ENCODE measurements at places on chromosomes 12 and 14.

DNA sequence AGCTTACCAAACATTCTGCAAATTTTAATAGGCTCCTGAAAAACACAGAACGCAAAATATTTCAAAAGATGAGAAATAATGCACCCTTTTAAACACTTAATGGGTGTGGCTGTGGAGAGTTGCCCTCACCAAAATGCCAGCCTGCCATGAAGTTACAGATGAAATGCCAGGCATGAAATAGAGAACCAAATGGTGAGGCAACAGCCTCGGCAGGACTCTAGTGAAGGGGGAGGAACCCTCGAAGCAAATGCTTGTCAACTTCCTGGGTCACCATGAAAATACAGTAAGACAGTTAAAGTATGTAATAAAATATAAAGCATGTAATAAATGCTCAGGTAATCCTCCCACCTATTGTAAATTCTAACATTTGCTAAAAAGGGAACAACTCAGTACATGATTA is 24.1 kb downstream of the DUSP16 start:
- DNase-seq, result no peak

DNA sequence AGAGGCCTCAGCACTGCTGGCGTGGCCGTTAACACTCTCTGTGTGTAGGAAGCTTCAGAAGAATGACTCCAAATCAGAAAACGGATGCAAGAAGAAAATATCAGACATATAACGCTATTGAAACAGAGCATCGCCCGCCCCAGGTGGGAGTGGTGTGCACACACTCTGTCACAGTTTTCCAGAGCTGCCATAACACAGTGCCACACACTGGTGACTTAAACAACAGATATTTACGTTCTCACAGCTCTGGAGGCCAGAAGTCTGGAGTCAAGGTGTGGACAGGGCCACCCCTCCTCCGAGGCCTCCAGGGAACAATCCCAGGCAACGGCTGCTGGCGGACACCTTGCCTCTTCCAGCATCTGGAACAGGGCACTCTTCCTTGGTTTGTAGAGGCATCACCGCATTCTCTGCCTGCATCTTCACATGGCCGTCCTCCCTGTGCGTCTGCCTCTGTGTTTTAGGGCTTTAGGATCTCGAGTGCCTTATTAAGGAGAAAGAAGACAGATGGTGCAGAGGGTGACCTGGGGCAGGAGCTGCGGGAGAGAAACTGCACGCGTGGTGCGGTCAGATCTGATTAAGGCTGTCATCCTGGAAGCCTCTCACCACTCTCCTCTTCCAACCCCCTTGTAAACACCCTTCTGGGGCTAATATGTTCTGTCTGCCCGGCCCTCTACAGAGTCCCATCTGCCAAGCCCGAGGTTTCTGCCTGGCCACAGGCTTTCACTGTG is 141.0 kb downstream of the SLC15A4 start:
- DNase-seq, result no peak

DNA sequence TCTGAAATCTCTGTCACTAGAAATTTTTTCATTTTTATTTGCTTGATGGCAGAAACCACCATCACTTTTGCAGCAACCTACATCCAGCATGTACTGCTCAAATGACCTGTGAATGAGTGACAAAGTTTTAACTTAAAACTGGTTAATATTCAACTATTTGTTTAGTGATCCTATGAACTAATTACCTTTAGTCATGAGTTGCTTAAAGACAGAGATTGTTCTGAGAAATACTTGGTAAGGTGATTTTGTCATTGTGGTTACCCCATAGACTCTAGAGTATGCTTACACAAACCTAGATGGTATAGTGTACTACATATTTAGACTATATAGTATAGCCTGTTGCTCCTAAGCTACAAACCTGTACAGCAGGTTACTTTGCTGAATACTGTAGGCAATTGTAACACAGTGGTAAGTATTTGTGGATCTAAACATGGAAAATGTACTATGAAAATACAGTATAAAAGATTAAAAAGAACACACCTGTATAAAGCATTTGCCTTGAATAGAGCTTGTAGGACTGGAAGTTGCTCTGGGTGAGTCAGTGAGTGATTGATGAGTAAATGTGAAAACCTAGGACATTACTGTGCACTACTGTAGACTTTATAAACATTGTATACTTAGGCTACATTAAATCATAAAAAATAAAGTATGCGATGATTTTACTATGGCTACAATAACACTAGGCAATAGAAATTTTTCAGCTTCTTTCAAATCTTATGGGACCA is 256.6 kb upstream of the PPFIA2 start:
- DNase-seq, result no peak

GRCh38 chr12:106032623-106032925 is 106.2 kb downstream of the NUAK1 start:
- peak; percentile 40 for DNase-seq

DNA sequence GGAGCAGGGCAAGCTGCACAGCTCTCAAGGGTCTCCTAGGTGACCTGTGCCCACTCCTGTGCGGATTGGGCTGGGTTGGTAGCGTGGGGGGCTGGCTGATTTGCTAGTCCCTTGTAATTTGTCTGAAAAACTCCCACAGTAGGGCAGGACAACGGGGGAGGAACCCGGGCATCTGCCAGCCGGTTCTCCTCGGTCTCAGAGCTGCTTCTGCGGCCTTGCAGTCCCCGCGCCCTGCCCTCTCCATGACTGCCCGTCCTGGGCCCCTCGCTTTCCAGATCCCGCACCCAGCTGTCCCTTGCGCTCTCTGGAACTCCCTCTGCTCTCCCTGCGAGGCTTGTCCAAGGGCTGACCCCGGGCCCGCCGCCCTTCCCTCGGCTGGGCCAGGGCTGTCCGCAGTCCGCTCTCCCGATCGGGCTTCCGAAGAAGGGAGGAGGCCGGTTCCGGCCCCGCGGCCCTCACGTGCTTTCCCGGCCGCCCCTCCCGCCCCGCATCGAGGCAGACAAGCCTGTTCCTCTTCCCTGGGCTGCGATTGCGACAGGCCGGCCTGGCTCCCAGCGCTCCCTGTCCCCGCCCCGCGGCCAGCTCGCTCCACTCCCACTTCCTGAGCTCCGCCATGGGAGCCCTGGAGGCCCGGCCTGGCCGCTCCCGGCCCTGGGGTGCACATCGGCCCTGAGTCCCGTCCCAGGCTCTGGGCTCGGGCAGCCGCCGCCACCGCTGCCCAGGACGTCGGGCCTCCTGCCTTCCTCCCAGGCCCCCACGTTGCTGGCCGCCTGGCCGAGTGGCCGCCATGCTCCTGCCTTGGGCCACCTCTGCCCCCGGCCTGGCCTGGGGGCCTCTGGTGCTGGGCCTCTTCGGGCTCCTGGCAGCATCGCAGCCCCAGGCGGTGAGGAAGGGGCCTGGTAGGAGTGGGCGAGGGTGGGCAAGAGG is at the start of gene LTBR:
TSS of gene LTBR (plus strand) at position 591 of the 927 bp plus-strand sequence. CDS start at position 788, 197 bp downstream.
- peak; percentile 62 for DNase-seq

- DNase-seq, result no peak
Observed at GRCh38 chr14:57495416-57495815, 1.8 kb upstream of the CCDC198 start.

- no peak for DNase-seq
Observed at GRCh38 chr14:68864361-68864750, 71.5 kb upstream of the ZFP36L1 start.

DNA sequence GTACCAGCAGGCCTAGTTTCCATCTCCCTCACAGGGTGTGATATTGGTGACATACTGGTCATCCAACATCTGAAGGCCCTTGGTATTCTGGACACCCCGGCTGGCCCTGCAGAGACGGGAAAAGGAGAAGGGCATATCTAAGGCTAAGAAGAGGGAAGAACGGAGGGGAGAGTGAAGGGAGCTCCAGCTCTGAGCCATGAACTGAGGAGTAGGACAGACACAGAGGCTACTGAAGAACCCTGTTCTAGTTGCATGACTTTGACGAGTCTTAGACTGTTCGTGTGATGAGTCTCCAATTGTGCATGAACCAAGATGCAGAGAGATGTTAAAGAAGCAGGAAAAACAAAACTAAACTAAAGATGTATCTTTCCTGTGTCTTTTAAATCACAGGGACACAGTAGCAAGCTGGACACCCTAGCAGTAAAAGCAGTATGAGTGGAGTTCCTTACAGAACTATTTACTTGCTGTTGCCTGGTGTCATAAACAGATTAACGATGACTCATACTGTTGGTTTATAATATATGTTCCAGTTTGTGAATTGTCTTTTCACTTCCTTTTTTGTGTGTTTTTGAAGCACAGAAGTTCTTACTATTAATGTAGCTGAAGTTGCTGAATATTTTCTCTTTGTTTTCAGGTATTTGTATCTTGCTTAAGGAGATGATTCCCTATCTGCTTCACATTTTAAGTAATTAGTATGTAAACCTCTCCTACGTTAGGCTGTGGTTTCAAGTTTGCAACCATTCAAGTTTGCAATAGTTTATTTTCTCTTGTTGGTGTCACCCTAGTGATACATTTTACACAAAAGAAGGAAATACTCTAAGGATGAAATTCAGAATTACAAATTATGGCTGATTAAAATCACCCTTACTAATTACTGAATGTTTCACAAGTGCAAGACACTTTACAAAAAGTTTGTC is 15.7 kb downstream of the FAR2 start:
- peak; percentile 59 for DNase-seq

DNA sequence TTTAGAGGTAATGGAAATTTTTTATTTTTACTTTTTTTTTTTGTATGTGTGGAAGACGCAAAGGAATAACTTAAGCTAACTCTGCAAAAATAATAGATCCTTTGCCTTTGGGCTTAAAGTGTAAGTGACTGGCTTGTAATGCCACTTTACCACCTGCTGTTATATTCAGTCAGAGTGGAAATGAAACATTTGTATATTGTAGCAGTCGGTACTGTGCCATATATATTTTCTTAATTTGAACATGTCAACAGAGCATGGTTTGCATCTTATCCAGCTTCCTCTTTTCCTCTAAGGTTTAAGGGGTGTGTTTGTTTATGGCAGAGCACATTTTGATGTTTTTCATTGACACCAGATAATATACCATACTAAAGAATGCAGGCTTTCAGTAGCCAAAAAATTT is 176.6 kb downstream of the TRHDE start:
- DNase-seq, result no peak

DNA sequence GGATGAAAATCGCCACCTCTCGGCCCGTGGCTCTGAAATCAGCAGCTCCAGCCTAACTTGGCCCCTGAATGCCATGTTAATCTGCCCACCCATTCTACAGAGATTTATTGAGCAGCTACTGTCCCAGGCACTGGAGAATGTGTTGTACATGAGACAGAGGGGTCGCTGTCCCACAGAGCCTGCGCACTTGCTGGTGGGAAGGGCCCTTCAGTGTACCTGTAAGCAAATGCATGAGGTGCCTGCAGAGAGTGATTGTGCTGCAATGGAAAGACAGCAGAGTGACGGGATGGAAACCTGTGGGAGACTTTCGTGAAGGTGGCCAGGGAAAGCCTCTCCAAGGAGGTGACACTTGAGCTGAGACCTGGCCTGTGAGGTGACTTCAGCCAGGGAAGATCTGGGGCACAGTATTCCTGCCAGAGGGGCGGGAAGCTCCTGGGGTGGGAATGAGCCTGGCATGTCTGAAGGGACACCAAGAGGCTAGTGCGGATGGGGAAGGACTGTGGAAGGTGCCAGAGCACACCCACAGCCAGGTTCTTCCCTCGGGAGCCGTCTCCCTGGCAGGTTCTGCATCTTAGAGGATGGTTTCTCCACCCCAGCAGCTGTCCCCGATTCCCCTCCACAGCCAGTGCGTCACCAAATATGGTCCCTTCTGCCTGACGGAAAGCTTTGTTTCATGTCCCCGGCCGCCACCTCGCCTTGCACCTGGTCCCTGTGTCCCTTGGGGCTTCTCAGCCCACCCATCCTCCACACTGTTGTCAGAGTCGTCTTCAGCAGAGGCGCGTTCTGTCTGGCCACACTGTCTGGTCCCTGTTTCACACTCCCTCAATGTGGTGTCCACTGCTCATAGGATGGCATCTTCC is 8.7 kb downstream of the SMIM41 start:
- DNase-seq, result no peak

GRCh38 chr12:27971606-27972005 is 927 bp downstream of the PTHLH start:
- DNase-seq, result no peak

GRCh38 chr12:14327711-14328110 is 37.8 kb upstream of the ATF7IP start:
- DNase-seq, result peak; percentile 13

DNA sequence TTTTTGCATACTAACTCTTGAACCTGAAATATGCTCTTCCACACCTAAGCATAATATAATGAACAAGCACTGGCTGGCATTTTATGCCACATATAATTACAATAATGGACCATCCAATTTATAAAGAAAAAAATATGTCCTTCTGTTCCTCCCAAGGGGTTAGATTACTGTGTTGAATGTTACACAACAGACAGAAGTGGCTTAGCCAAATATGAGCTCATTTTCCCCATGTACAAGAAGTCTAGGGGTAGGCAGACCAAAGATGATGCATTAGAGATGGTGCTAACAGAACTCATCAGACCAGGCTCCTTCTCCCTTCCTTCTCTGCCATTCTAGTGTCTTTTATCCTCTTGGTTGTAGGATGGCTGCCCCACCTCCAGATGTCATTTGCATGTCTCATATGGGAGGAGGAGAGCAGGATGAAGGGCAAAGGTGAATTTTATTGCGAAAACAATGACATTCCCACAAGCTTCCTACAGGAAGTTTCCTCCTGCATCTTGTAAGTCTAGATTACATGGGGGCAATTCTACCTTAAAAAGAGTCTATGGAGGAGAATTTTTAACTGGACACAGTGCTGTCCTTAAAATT is 43.9 kb upstream of the SLC2A13 start:
- DNase-seq, result no peak

DNA sequence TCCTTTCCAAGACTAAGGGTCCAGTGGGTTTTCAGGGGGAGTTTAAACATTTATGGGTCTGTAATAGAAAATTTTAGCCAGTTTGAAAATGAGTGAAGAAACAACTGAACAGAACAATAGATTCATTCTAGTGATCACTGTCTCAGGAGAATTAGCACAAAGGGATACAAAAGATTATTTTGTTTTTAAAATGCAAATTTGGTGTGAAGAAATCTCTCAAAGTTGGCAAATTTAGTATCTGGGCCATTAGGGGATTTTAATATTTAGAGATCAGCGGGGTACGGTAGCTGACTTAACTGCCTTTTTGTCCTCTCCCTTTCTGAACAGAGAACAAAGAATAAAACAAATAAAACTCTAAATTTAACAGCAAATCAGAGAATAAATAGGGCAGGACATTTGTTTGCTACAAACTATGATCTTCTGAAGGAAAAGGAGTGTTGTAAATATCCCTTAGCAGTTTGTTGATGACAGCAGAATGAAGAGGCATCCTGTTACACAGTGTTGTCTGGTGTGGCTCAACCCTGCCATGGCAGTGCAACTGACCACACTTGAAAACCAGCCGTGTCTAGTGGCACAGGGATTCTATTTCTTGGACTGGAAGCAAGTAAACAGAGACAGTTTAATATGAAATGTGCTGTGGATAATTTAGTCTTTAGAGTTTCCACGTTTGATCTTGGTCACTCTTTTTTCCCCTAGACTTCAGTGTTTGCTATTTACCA is 46.3 kb upstream of the LRTM2 start:
- no peak for DNase-seq

- DNase-seq, result peak; percentile 20
Observed at GRCh38 chr12:79020106-79020505, 155.5 kb downstream of the SYT1 start.

DNA sequence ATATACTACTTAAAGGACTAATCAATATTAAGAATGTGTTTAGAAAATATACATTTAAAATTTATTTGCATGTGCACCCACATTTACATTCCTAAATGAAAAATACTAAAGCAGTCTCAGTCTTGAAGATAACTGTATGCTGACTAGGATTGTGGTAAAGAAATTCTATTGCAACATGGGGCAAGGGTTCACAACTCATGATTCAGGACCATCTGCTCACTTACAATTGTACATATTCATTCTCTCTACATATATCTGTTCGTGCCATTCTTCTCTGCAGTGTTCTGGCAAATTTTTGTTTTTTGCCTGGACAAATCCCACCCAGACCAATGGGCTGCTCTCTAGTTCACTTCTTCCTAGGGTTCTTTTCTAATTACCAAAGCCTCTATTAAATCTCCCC is 417.2 kb upstream of the NOVA1 start:
- DNase-seq, result no peak

Data from astrocyte of the hippocampus (primary cell).